ENCODE measurements at places on chromosomes 7 and 10.

DNA sequence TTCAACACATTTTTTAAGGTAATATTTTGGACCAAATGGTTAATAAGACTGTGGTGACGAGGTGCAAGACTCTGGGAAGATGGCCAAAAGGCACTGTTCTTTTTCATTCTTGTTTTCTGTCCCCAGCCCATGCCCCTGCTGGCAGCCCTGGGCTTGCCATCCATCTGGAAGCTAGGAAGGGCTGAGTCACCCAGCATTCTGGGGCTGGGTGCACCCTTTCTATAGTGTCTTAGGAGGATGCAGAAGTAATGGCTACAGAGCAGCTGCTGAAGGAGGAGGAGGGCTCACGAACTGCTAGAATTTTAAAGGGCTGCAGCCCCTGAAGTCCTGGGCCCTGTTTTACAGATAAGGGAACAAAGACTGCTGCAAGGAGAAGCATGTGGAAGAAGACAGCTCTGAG, 42.8 kb upstream of the ZNF32 start:
- no peak for DNase-seq

- DNase-seq: no peak
Measured at GRCh38 chr10:12727832-12728215, 273.7 kb downstream of the CCDC3 start.

- no peak for DNase-seq
Measured at GRCh38 chr7:111676167-111676566, 113.9 kb upstream of the IMMP2L start.

GRCh38 chr10:60137292-60137992, 231.1 kb upstream of the CCDC6 start:
- DNase-seq: no peak

DNA sequence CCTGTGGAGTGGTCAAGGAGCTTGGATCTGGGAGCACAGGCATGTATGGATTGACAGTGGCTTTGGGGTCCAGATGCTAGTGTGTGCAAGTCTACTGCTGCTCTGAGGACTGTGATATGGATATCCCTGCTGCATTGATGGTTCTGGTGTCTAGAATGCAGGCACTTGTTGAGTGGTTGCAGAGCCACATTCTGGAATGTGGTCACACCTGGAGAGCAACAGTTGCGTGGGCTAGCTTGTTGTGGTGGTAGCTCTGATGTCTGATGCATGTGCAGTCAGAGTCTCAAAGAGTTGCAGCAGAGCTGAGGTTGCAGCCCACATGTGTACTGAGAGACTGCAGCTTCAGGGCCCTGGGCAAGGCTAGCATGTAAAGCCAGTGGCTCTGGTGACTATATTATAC, 43.2 kb downstream of the CCDC7 start:
- no peak for DNase-seq

All from HCT116 (cell line).